Umbilical cord (tissue), 2 donors: ENCODE measurements at places on chromosomes 2 and 18.

DNA sequence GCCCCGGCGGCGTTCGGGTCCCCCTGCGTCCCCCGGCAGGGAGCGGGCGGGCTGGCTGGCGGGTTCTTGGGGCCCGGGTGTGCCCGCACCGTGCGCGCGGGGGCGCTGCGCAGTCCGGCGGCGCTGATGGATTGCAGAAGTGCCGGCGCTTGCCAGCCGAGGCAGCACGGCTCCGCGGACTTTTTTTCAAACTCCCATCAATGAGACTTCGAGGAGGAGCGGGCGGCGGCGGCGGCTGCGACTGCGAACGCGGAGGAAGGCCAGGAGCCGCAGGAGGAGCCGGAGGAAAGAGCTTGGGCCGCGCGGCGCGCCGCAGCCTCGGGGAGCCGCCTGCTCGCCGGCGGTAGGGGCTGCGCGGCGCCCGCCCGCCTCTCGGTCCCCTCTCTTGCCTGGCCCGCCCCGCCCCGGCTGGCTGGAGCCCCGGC lies at the start of gene GLI2:
Gene GLI2, plus strand, starts transcription at position 123 of the 425 bp plus-strand sequence. CDS start 61,453 bp downstream, outside the sequence.
- peak; percentile 88 for DNase-seq

GRCh38 chr18:54710900-54711281 lies 117.4 kb upstream of the RAB27B start:
- DNase-seq: no peak

- no peak for DNase-seq
These were observed 751.2 kb downstream of the CNTNAP5 start for GRCh38 chr2:124776332-124776731.

GRCh38 chr2:61905372-61906185 lies at the start of gene COMMD1:
Gene COMMD1 (plus strand): TSS chr2:61905674. CDS start chr2:61905679, 5 bp downstream.
- DNase-seq: peak; percentile 88

DNA sequence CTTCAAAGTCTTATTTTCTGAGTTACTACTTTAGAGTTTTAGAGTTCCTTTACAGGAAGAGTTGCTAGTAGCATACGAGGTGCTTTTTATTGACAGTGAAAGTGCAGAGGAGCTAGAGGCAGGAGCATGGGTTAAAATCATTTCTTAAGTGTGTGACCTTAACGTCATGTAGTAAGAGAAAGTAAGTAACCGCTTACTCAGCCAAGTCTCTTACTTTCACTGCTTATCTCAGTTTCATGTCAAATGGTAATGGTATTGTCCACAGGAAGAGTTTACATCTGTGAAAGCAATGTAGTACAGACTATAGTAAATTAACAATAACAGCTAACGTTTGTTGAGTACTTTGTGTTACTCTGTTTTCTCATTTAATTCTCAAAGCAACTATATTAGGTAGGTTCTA lies 12.6 kb downstream of the NDUFAF7 start:
- DNase-seq: no peak

- DNase-seq: peak; percentile 59
These were observed 56.0 kb downstream of the METTL4 start for GRCh38 chr18:2515171-2515787.

DNA sequence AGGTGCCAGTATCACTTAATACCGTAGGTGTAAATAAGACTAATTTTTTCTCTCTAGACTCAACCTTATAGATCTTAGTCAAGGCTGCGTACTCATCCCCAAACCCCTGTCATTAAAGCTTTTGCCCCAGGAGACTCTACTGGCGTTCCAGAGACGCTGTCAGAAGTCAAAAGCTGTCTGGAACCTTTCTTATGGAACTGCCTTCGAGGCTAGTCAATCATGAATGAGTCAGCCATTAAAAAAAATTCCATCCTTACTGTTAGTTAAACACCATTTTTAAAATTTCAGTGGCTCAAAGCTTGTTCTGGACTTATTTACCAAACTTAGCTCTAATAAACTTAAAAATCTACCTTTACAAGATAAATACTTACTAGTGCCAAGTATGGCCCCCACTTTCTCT lies 52.1 kb downstream of the SPRED2 start:
- DNase-seq: no peak

- DNase-seq: no peak
These were observed 1024.1 kb upstream of the KLHL29 start for GRCh38 chr2:22360735-22361374.

GRCh38 chr2:79327460-79327859 lies 167.9 kb upstream of the REG3A start:
- no peak for DNase-seq

DNA sequence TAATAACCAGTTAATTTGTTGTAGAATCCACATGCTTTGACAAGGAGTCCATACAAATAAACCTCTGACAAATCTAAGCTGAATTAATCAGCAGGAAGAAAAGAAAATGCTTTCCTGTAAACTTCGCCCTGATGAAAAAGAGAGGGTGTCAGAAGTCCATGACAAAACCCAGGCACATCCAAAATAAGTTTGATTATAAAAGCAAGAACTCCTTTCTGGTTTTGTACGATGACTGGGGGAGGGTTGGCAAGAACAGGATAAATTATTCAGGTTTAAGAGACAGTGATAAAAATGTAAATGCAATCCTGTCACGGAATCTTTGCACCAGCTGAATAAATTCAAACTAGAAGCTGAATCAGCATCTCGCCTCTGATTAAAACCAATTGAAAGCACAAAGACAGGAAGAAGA lies 469.2 kb upstream of the TNP1 start:
- DNase-seq: peak; percentile 81
